Femur (tissue), 1 donor: ENCODE measurements at places on chromosomes 5 and 9.

GRCh38 chr5:109482748-109483147 is 73.0 kb upstream of the PJA2 start:
- no peak for DNase-seq

DNA sequence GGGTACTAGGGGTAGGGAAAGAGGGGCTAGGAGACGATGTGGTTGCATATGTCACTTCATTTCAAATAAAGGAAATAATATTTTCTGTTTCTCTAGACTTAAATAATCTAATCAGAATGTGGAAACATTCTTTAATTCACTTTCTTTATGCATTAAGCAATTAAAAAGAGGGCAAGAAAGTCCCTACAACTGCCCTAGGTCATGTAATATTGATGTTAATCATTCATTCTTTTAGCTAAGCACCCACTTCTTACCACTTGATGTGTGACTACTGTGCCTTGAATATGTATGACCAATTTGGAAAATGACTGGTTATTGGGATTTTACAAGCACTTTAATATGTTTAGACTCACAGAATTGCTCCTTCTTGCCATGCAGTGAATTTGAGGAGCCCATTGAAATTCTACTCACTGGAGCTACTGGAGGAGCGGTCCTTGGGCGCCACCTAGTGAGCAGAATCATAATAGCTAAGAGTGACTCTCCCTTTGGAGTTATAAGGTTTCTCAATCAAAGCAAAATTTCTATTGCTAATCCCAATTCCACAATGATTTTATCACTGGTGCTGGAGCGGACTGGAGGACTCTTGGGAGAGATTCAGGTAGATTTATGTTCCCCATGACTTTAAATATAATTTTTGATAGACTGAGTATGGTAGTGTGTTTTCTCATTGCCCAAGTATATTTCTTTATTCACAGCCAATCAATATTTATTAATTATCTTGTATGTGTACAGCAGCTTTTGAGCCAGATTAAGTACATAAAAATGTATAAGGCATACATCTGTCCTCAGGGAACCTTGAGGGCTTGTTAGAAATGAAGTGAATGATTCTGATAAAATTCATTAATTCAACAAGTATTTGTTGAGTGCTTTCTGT is 225.1 kb downstream of the ADGRV1 start:
- peak; percentile 73 for DNase-seq

DNA sequence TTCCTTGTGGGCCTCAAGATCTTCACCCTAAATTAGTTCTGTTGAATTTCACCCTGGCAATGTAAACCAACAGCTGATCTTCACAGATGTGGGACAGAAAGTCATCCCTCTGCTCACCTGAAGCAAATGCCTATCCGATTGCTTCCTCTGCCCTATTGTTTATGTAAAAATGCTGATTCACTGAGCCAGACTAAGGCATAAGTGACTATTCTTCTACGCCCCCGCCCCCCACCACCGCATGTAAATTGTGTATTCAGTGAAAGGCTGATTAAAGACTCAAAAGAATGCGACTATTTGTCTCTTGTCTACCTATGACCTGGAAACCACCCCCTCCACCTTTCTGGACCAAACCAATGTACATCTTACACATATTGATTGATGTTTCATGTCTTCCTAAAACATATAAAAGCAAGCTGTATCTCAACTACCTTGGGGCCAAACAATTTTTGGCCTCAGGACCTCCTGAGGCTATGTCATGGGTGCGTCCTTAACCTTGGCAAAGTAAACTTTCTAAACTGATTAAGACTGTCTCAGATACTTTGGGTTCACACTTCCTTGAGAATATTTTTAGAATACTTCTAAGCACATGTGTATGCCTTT is 129.7 kb upstream of the BOD1 start:
- DNase-seq, result no peak

GRCh38 chr5:123864578-123864977 is 352.6 kb downstream of the CSNK1G3 start:
- DNase-seq, result no peak

GRCh38 chr9:92671323-92671722 is 1.4 kb upstream of the IPPK start:
- peak; percentile 40 for DNase-seq

- no peak for DNase-seq
These were observed 33.3 kb upstream of the FOXE1 start for GRCh38 chr9:97819735-97820134.

DNA sequence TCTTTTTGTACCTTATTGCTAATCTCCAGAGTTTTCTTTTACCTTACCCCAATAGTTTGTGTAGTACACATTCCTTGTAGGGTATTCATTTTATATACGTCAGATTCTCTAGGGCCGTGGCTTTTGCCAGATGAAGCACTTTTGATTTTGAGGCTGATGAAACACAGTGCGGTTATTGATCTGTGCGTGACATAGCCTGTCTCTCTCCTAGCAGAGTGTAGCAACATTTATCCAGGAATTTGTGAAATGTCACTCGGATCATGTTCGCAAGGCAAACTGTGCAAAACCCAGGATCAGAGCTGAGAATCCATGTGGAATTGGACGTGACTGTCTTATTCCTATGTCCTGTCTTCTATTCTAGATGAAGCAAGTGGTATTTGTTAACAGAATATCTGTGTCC is 142.0 kb upstream of the SH3GL2 start:
- no peak for DNase-seq

GRCh38 chr9:127418037-127418471 is 6.1 kb upstream of the ZNF79 start:
- DNase-seq, result no peak
